RCC 7860 (cell line): ENCODE measurements at places on chromosomes 4 and X.
A peak's percentile ranks its signal among the peaks of the same experiment; 100 is the strongest.

- no peak for DNase-seq
Measured at GRCh38 chr4:54065282-54066087, 1.1 kb upstream of the CHIC2 start.

DNA sequence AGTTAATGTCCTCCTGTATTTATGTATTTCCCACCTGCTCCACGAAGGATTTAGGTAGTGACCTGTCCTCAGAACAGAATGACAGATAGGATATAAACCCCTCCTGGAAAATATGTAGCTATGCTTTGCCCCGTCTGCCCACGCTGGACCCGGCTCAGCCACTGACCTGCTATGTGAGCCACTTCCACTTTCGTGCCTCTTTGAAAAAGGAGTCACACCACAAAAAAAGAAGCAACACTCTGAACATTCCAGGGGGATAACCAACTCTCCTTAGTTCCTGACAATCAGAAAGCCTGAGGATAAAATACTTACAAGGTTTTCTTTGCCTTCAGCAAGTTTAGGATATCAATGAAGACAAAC, 11.1 kb downstream of the ACSL1 start:
- DNase-seq, result no peak

DNA sequence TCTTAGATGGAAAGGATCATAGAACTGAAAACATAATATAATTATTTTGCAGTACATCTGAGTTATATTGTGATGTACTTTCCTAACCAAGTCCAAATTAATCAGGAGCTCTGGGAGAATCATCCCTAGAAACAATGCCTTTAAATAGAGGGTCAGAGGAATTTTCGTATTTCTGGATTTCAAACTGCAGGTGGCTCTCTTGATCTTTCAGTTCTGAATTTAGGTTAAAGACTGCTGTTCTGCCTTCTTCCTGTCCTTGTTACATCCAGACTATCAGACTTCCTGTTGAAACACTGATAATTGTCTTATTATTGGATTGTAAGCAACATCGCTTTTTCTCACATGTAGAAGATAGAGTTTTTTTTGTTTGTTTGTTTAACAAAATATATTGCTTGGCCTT, 142.7 kb downstream of the RPA4 start:
- no peak for DNase-seq

- no peak for DNase-seq
Measured at GRCh38 chr4:120616041-120616440, 306.5 kb downstream of the PRDM5 start.

- DNase-seq, result peak; percentile 58
Measured at GRCh38 chr4:74546057-74546456, 101.1 kb downstream of the AREG start.

DNA sequence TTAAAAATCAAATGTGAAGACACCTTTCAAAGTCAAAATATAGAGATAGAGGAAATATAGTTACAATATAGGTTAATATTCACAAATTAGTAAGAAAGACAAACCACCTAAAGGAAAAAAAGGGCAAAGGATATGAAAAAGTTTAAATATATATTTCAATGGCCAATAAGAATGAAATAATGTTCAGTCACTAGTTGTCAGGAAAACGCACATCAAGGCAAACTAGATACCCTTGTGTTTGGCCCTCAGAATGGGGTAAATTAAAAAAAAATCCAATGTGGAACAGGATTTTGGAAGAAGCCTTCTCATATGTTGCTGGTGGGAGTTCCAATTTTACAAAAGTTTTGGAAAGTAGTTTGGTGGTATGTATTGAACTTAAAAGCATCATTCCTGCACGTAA, 2.4 kb downstream of the ZNF41 start:
- DNase-seq, result no peak

GRCh38 chrX:155094468-155095061, 23.3 kb downstream of the BRCC3 start:
- DNase-seq, result no peak

DNA sequence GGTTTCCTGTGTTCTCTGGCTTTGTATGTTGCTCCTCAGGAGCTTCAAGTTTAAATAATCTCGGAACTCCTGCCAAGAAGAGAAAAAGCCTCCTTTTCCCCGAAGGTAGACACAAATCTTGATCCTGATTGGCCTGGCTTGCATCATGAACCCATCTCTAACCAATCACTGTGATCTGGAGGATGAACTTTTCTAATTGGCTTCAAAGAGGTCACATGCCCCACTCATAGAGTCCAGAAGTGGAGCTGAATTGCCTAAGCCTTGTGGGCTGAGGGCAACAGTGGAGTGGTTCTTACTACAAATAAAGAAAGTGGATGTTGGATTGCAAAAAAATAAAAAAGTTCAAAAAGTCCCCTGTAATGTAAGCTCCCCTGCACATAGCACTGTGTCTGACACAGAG, 245.9 kb downstream of the MID1IP1 start:
- no peak for DNase-seq

GRCh38 chr4:95108883-95109421, 351.2 kb downstream of the BMPR1B start:
- DNase-seq, result no peak

DNA sequence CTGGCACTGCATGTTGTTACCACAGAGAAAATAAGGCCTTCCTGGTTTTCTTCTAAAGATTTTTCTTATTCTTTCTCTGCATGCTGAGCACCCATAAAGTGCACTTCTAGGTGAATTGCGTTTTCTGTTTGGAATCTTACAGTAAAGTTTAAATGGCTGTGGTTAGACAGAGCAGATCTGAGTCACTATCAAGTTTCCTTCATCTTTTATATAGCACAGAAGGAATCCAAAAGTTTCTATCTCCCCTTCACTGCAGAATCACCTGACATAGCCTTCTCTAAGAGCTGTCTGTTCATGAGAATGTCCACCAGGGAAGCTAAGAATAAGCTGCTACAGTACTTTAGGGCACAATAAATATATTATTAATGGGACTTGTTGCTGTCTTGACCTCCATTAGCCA, 455.5 kb upstream of the FAM241A start:
- no peak for DNase-seq

- no peak for DNase-seq
Measured at GRCh38 chr4:10622728-10623127, 61.8 kb downstream of the CLNK start.

GRCh38 chrX:13287816-13288215, 32.0 kb downstream of the ATXN3L start:
- DNase-seq, result peak; percentile 47

DNA sequence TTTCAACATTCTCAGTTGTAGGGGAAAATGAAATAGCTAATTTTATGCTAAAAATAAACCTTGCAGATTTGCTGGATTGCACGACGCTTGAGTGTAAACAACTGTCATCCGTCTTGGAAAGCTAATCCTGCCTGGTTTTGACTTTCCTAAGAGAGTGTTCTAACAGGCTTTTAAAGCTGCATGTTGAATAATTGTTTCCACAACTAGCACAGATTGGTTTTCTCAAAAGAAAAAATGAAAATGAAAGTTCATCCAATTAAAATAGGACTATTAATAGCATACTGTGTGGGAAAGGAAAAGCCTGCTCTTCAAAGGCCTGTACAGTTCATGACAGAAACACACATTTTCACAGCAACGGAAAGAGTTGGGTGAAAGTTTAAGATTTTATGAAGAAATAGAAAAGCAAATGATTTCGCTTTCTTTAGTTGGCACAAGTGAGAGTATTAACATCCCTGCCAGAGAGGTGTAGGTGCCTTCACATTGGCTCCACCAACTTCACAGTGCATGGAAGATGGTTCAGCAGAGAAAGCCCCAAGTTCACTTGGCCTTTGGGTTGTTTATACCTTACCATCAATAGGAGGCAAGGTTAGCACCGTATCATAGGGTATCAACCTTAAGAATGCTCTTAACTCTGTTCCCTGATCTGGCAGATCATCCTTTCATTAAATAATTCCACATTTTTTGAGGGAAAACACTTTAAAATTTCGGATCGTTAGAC, 140.0 kb upstream of the GUCY1A1 start:
- no peak for DNase-seq

DNA sequence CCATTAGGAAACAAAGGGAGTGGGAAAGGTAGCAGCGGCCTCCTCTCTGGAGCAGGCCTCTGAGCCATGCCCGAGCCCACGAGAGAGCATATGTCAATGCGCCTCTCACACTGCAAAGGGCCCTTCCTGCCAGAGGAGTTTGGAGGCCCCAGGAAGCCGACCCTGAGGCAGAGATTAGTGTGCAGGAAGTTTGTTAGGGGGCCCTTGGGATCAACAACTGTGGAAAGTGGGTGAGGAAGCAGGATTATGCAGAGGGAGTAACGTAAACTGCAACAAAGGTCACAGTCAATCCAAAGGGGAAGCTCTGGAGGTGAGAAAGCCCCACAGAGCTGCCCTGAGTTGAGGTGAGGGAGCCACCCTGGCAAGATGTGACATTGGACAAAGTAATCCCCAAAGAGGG, 17.4 kb downstream of the RTL5 start:
- DNase-seq, result no peak

GRCh38 chrX:135437867-135438733, 16.4 kb downstream of the SMIM10L2A start:
- no peak for DNase-seq

DNA sequence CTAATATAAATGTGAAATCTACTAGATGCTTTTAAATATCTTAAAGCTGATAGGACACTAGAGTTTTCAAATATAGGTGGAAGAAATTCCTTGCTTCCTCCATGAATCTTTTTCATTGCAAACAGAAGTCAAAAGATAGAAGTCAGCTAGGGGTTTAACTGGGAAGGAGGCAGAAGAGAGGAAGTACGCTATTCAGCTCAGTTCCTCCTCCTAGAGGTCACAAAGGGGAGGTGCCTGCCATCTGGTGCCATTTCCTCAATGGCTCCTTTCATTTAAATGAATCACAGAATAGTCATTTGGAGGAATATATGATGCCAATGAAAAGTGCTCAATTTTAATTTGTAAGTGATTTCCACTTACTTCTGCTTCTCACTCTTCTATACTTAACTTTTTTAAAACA, 8.5 kb downstream of the COL25A1 start:
- no peak for DNase-seq

DNA sequence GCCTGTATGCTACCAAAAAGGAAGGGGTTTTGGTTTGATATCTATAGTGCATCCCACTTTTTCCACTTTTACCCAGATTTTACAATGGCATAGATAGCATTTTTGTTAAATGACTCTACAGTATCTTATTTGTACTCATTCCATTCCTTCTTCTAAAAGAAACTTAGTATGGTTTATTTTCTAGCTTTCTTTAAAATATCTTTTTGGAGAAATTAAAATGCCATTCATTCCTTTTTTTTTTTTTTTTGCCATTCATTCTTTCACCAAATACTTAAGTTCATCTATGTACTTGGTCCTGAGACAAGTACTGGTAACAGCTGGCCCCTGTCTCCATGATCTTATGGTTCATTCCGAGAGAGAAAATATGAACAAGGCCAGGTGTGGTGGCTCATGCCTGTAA, 49.1 kb downstream of the MID1 start:
- no peak for DNase-seq

DNA sequence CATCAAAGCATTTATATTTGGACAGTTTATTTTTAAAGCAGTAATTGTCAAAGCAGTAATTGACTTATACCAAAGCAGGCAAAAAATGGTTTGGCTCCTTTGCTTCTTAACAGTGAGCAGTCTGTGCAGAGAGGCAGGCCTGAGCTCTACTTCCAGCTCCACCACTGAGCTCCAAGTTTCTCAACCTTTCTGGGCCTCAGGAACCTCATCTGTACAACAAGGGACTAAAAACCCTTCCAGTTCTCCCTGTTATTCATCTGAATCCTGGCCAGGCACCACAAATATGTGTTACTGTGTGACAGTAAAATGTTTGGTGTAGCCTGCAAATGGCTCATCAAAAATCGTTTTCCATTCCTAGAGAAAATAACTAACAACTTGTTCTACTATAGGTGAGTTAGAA, 88.7 kb upstream of the TTC29 start:
- no peak for DNase-seq

DNA sequence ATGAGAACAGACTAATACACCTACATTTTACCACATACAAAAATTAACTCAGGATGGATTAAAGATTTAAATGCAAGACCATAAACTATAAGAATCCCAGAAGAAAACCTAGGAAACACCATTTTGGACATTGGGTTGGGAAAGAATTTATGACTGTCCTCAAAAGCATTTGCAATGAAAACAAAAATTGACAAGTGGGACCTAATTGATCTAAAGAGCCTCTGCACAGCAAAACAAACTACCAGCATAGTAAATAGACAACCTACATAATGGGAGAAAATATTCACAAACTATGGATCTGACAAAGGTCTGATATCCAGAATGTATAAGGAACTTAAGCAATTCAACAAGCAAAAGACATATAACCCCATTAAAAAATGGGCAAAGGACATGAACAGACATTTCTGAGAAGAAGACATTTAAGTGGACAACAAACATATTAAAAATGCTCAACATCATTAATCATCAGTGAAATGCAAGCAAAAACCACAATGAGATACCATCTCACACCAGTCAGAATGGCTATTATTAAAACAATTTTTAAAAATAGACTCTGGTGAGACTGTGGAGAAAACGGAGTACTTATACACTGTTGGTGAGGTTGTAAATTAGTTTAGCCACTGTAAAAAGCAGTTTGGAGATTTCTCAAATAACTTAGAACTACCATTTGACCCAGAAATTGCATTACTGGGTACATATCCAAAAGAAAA, 221.7 kb upstream of the DIPK2B start:
- DNase-seq, result no peak

DNA sequence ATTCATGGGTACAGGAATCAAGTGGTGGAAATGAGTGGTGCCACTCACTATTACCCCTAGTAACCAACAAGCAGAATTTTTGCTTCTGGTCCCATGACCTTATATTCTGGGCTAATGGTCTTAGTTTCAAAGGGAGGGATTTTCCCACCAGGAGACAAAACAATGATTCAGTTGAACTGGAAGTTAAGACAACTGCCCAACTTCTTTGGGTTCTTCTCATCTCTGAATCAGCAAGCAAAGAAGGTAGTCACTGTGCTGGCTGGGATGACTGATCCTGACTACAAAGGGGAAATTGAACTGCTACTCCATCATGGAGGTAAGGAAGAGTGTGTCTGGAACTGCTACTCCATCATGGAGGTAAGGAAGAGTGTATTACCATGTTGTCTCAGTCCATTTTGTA, 87.2 kb downstream of the IL13RA2 start:
- no peak for DNase-seq
